ENCODE measurements at places on chromosomes 7 and 10.

DNA sequence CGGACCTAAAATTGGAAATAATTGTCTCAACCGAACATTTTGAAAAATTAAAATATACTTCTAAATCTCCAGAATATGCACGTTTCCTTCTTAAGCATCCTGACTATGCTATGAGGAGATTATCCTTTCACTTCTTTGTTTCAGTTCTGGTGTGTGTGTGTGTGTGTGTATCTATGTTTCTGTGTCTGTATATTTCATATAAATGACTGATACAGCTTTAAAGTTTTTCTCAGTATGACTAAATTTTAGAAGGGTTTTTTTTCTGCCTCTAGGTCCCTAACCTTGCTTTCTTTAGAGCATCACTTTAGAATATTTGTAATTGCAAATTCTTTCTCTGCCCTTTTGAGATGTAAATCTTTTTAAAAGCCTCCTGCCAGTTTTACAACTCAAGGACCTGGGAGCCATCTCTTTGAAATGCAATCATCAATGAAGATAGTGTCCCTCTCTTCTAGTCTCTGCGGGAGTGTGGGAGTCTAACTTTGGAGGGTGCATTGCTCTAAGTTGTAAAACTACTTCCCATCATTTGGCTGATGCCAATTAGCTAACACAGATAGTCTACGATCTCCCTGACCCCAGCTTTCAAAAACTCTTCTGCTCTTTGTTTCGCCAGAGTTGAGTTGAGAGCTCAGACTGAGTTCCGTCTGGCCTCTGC lies 782.0 kb upstream of the ZWINT start:
- no peak for DNase-seq

DNA sequence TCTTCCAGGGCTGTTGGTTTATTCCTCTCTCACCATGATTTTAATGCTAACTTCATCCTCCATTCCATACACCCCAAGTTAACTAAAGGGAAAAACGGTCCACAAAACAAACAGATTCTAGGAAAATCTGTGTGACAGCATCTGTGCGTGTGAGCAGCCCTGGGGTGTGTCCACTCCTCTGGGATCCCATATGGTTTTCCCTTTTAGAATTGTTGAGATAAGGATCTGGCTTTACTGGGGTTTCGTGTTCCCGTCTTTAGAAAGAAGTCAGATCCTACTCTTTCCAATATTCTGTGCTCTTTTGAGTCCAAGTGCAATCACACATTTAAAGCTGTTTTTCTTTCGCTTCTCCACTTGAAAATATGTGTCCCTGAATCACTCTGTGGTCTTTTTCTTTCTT lies 257.1 kb downstream of the KLF6 start:
- peak; percentile 28 for DNase-seq

- DNase-seq, result no peak
Observed at GRCh38 chr10:97069026-97069425, 116.7 kb downstream of the SLIT1 start.

DNA sequence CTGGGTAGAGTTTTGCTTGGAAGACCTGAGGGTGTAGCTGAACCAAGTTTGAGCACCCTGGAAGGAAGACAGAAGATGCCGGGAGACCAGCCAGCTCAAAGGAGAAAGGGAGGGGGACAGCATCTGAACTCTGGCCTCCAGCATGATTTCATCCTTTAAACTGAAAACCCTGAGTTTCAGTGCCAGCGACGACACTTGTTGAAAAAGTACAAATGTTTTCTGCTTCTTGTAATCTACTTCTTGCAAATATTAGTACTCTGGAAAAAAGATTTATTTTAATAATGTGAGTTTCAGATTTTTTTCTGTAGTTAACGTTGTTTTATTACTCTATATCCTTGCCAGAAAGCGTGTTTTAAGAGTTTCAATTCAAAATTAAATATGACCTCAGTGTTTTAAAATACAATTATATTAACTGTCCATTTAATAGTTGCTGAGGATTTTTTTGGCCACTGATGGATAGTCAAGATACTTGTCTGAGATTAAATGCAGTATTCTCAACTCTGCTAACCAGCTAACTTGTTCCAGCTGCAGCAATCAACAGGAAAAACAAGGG lies 227.7 kb downstream of the MGMT start:
- no peak for DNase-seq

DNA sequence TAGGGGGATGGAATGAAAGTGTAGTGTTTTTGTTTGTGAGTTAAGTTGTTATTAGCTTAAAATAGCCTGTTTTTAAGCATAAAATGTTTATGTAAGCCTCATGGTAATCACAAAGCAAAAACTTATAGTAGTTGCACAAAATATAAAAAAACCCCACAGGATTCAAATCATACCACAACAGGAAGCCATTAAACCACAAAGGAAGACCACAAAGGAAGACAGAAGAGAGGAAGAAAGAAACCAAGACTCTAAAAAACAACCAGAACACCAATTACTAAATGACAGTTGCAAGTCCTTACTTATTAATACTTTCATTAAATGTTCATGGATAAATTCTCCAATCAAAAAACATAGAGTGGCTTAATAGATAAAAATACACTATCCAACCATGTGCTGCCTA lies 63.6 kb downstream of the ANKRD7 start:
- DNase-seq, result no peak

- DNase-seq, result no peak
Observed at GRCh38 chr10:34190580-34190979, 624.5 kb downstream of the PARD3 start.

DNA sequence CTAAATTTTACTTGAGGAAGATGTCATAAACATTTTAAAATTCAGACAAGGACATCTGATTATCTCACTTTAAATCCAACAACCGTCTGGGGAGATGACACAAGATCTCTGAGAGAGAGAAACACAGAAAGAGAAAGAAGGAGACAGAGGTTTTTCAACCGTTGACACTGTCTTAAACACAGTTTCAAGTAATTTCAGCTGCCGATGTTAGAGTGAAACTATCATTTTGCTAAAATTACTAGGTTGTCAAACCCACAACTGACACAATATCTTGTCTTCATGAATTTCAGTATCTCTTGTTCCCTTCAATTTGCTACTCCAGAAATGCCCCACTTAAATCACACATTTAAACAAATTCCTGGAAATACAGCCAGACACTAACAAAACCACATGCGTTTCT lies 174.8 kb downstream of the RAPGEF5 start:
- no peak for DNase-seq

DNA sequence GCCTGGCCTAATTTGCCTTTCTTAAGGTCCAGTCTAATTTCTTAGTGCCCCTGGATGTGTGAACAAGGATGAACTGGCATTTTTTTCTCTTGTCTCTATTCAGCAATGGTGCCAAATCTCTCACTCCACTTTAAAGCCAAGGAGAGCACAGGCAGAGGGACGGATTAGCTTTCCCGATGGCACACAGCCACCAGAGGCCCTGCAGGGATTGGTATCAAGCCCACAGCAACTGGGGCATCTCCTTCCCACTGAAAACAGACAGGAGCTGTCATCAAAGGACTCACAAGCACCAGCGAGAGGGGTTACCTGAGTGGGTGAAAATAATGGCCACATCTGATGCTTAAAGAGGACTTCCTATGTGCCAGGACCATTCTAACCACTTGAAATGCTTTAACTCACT lies 83.1 kb downstream of the ITIH5 start:
- no peak for DNase-seq

DNA sequence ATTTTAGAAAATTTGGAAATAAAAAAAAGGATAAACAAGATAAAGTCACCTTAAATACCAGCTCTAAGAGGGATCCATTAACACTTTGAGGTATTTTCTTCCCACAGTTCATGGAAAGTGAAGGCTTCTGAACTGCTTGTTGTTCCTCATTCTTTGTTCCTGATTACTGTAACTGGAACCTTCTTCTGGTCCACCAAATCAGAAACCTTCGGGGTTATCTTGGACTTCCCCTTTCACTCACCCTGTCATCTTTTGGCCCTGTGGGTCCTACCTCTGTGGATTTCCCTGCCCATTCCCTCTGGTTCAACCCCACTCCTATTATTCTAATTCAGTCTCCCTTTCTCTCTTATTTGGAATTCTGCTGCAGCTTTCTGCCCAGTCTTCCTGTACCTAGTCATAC lies 116.5 kb upstream of the PRPS1L1 start:
- no peak for DNase-seq

GRCh38 chr10:11472158-11472753 lies 139.2 kb downstream of the USP6NL start:
- DNase-seq, result peak; percentile 67

DNA sequence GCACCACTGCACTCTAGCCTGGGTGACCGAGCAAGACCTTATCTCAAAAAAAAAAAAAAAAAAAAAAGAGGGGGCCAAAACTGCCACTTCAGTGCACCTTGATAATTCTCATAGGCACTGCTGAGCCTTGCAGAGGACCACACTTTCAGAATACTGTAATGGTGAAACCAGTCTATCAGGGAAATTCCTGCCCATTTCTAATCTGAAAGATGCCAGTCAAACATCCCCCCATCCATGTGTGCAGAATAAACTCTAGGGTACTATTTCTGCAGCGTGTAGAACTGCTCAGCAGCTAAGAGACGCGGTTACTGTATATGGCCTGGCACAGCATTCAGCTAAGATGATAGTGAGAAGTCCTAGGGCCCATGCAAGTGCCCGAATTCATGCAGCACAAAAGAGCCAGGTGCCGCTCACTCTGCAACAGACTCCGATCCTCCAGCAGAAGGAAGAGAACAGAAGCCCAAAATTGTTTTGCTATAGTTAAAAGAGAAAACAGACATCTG lies 286.8 kb upstream of the KLF14 start:
- DNase-seq, result no peak

GRCh38 chr7:95267754-95268153 lies 56.6 kb downstream of the PON1 start:
- DNase-seq, result no peak

GRCh38 chr10:76333326-76333725 lies 901.9 kb downstream of the LRMDA start:
- DNase-seq, result no peak

- no peak for DNase-seq
Observed at GRCh38 chr10:123945325-123945920, 53.8 kb upstream of the CPXM2 start.

GRCh38 chr7:118046086-118046485 lies 137.9 kb upstream of the LSM8 start:
- DNase-seq, result no peak

- DNase-seq, result no peak
Observed at GRCh38 chr10:117266400-117266799, 25.5 kb downstream of the SLC18A2 start.

DNA sequence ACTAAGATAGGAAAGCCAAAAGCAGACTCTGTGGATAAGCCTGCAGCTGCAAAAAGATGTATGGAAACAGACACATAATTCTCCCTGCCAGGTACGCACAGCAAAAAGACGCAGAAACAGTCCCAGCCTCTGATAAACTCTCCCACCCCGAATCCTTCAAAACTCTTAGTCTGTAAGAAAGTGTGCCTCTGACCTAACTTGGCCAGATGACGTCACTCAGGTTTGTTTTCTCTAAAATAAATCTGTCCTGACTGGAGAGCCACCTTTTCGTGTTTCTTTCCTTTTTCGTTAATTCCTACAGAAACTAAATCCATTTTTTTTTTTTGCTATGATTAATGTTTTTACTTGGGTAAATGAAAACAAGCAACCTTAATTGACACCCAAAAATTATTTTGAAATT lies 793.8 kb downstream of the SORCS1 start:
- no peak for DNase-seq

- DNase-seq, result no peak
Observed at GRCh38 chr7:93258661-93259060, 26.5 kb downstream of the VPS50 start.

GRCh38 chr10:24041034-24041433 lies 167.9 kb upstream of the KIAA1217 start:
- DNase-seq, result no peak

- DNase-seq, result peak; percentile 89
Observed at GRCh38 chr10:110137142-110137545, 70.3 kb upstream of the MXI1 start.

GRCh38 chr7:85184599-85185423 lies 2.0 kb downstream of the SEMA3D start:
- DNase-seq, result peak; percentile 41

- peak; percentile 91 for DNase-seq
Observed at GRCh38 chr10:98269435-98269912, 1.5 kb upstream of the LOXL4 start.

GRCh38 chr7:48759431-48760080 lies 164.8 kb upstream of the CDC14C start:
- DNase-seq, result no peak

DNA sequence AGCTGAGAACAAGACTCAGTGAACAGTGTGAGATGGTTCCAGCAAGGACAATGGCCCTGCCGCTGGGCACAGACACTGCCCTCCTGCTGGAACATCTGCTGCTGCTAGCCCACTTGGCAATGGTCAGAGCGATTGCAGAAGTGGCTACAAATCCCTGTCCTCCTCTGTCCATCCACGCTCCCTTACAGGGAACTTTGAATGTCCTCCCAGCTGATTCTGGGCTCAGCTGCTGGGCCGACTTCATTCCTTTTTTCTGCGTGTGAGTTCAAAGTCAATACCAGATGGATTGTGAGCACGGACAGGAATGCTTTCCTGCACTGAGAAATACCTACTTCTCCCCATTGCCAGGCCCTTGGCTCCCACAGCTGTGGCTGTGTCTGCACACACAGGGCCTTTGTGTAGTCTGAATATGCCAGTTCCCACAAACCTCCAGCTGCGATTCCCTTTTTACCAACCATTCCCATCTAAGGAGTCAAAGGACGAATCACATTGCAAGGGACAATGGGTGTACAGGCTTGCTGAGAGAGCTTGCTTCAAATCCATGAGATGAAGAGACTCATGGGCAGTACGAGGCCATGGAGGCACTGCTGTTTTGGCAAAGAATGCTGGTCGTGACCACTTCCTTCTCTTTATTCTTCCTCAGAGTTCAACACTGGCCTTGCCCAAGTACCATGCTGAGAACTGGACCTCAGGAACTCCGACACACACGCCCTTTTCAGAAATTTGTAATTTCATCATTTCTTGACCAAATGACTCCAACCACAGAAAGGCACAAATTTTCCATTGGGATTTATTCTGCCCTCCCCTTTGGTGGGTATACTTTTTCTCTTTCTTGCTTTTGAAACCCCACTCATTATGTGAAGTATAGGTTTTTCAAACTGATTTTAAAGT lies 44.2 kb downstream of the BPGM start:
- DNase-seq, result peak; percentile 27

DNA sequence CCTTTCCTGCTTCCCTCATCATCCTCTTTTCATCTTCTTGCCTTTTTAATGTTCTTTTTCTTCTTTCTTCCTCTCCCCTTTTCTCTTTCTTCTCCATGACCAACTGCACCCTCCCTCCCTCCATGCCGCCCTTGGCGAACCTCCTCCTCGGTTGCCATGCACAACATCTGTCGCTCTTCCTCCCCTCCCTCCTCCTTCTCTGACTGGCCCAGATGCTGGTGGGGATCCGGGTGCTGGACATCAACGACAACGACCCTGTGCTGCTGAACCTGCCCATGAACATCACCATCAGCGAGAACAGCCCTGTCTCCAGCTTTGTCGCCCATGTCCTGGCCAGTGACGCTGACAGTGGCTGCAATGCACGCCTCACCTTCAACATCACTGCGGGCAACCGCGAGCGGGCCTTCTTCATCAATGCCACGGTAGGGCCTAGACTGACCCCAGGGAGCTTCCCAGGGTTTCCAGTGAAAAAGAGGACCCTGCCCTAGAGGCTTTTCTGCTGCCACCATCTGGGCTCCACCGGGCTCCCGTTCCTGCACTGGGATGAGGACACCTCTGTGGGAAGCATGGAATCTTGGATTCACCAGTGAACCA lies 11.5 kb upstream of the VSIR start:
- DNase-seq, result no peak

- peak; percentile 12 for DNase-seq
Observed at GRCh38 chr7:27863880-27864279, 123.9 kb downstream of the TAX1BP1 start.

All from cardiac fibroblast (primary cell).